Activated CD8-positive, alpha-beta T cell treated with anti-CD3 and anti-CD28 coated beads, Interleukin-2, amount 10 ng/mL, durations not matched to agents 7 days and 5 days (primary cell): ENCODE measurements at places on chromosomes 3 and 15.

DNA sequence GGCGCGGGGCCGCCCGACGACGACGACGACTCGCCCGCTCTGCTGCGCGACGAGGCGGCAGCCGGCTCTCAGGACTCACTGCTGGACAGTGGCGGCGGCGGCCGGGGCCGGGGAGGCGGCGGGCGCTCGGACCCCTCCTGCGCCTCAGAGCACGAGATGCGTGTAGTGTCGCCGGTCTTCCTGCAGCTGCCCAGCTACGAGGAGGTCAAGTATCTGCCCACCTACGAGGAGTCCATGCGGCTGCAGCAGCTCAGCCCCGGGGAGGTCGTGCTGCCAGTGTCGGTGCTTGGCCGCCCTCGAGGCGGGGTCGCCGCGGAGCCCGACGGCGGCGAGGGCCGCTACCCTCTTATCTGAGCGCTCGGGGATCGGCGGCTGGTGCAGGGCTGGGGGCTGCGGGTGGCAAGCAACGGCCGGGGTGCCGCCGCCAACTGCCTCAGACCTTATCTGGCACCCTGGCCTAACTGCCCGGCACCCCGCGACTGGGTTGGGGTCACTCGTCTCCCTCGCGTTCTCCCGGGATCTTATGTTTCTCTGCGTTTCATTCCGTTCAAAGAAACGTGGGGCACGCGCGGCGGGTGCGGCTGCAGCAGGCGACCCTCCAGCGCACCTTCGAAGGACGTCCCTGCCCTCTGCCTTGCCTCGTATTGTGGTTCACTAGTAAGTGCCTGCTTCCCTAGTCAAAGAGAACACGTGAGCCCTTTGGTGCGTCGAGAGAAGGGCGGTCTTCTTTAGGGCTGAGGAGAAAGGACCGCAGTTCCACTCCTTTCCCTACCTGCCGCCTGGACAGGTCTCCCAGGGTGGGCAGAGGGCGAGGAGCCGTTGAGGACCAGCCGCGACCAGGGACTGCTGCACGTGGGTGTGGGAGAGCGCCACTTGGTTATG, 1.0 kb downstream of the C3orf80 start:
- H3K27me3 ChIP-seq: peaks cover 53% of the 10 kb centered on the region
- no peaks in the 10 kb centered on the region for H3K36me3 ChIP-seq

DNA sequence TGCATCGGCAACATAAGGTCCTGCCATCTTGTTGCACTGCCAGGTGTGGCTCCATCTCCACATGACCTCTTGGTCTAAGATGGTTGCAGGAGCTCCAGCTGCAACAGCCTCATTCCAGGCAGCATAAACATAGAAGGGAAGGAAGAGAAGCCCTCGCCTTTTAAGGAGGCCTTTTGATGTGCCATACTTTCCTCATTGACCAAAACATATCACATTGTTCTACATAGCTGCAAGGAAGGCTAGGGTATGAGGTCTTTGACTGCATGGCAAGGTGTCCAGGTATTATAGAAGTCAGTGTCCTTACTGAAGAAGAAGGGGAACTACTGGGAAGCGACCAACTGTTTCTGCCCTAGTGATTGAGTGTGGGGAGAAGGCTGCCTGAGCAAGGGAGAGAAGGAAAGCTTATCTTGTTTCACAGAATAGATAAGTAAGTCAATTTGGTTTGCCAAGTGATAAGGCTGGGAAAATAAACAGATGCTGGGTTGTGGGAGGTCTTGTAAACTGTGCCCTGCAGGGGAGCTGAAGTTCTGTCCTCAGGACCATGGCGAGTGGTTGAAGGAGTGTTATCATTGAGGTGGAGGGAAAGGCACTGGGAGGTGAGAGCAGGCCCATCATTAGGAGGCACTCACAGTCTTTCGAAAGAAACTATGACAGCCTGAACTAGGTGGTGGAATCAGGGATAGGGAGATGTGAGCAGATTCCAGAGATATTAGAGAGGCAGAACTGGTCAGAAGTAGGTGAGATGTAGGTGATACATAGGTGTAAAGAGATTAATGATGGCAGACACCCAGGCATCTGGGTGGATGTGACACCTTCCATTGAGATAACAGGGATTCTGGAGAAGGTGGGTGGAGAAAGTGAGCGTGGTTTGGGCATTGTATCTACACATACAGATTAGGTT, 93.8 kb upstream of the IGF1R start:
- no peak overlapping the region for H3K27ac ChIP-seq
- no peak overlapping the region for H3K4me3 ChIP-seq
- no peaks in the 10 kb centered on the region for H3K36me3 ChIP-seq
- H3K27me3 ChIP-seq: peaks cover 13% of the 10 kb centered on the region
- H3K4me1 ChIP-seq: no peaks in the 10 kb centered on the region

DNA sequence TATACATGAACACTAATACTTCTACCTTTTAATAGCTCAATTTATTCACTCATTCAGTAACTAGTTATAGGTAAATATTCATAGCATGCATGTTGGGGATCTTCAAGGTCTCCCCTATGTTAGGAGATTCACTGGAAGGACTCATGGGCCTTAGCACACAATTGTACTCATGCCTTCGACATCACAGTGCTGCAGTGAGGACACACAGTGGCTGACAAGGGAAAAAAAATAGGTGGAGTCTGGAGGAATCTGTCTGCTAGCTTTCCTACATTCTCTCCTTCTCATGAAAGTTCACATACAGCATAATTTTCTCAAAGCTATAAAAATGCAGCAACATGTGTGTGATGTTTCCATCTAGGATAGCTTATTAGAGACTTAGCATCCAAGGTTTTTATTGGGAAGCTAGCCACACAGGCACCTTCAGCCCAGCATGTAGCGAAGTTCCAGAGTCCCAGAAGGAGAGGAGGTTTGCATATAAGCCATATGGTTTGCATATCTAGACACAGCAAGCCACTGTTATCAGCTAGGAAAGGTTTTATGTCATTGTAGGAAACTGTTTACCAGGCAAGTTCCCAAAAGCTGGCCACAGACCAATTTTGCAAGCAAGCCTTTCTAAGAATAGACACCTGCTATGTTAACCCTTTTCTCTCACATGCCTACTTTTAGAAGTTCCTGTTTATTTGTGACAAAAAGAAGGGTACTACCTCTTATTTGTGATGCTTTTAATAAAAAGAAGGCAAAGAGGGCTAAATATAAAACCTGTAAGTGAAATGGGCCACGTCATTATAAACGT, 46.4 kb downstream of the MORC1 start:
- no peak overlapping the region for H3K4me3 ChIP-seq
- peaks cover 27% of the 10 kb centered on the region for H3K27me3 ChIP-seq
- no peak for DNase-seq
- no peaks in the 10 kb centered on the region for H3K36me3 ChIP-seq
- H3K27ac ChIP-seq: no peak overlapping the region

DNA sequence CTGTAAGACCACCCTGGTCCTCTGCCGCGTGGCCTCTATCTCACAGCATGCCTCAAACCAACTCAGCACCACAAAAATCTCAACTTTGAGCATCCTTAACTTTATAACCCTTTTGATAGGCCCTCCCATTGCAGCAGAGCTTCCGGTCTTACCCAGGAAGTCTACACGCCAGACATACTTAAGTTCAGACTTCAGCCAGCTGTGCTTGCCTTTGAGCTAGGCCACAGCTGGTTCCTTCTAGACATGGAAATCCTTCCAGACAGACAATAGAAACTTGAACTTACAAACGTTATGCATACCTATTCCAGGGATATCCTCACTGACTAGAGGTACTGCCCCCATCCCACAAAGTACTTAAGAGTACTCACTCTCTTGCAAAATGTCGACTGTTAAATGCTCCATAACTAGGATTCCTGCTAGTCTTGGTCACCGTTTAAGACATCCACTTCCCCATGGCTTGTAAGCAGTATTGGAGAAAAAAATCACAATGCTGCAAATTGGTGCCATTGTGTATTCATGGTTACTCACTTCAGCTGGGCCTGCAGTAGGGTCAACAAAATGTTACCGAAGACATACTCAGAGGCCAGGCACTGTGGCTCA, 183.5 kb downstream of the TBL1XR1 start:
- H3K36me3 ChIP-seq: peaks cover 8% of the 10 kb centered on the region
- H3K27me3 ChIP-seq: no peaks in the 10 kb centered on the region
- H3K4me3 ChIP-seq: no peak overlapping the region

DNA sequence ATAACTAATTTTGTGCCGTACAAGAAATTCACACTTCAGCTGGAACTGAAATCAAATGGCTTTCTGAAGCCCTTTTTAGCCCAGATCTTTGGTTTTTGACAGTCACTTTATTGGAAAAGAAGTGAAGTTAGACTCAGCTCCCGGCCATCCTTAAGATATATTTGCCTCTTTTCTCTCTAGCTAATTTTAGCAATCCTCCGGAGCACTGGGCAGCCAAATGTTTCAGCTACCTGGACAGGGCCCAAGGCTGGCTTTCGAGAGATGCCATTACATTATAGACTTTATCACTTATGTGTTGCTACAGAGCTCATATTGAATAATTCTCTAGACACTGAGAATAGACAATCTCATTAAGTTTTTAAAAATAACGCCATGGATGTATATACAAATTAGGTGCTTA, 28.5 kb upstream of the RPL39L start:
- H3K27ac ChIP-seq: no peak overlapping the region
- H3K4me3 ChIP-seq: no peak overlapping the region
- no peak for DNase-seq
- peaks cover 8% of the 10 kb centered on the region for H3K4me1 ChIP-seq
- no peaks in the 10 kb centered on the region for H3K36me3 ChIP-seq
- H3K27me3 ChIP-seq: peaks cover 27% of the 10 kb centered on the region

GRCh38 chr3:78025916-78026315, 986.0 kb downstream of the ROBO2 start:
- H3K27me3 ChIP-seq: no peaks in the 10 kb centered on the region
- no peak overlapping the region for H3K27ac ChIP-seq
- no peak for DNase-seq

DNA sequence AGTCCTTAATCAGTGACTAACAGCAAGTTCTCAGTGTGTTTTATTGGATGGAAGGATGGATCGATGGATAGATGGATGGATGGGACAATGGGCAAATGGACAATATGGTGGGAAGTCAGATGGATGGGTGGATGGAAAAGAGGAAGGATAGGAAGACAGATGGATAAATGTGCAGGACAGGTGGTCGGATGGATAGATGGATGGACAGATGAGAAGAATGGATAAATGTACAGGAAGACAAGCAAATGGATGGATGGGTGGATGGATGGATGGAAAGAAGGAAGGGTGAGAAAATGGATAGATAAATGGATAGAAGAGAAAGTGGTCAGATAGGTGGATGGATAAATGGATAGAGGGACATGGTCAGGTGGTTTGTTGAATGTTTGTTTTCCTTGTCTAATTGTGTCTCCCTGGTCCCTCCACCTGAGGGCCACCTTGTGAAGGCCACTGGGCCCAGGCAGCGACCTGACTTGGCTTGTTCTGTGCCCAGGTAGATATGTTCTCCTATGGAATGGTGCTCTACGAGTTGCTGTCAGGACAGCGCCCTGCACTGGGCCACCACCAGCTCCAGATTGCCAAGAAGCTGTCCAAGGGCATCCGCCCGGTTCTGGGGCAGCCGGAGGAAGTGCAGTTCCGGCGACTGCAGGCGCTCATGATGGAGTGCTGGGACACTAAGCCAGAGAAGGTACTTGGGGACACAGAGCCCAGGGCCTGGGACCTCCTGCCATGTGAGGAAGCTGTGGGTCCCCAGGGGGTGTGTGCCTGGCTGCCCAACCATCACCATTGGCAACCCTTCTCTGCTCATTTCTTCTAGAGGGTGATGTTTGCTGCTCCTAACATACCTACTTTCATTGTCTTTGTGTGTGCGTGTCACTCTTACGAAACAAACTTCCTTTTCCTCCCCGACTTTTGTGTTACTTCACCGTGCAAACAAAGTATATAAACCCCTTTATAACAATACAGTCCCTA, 137.5 kb downstream of the LRRK1 start:
- H3K4me3 ChIP-seq: no peak overlapping the region
- no peaks in the 10 kb centered on the region for H3K4me1 ChIP-seq
- H3K27ac ChIP-seq: no peak overlapping the region
- no peaks in the 10 kb centered on the region for H3K36me3 ChIP-seq
- peak; percentile 12 for DNase-seq

DNA sequence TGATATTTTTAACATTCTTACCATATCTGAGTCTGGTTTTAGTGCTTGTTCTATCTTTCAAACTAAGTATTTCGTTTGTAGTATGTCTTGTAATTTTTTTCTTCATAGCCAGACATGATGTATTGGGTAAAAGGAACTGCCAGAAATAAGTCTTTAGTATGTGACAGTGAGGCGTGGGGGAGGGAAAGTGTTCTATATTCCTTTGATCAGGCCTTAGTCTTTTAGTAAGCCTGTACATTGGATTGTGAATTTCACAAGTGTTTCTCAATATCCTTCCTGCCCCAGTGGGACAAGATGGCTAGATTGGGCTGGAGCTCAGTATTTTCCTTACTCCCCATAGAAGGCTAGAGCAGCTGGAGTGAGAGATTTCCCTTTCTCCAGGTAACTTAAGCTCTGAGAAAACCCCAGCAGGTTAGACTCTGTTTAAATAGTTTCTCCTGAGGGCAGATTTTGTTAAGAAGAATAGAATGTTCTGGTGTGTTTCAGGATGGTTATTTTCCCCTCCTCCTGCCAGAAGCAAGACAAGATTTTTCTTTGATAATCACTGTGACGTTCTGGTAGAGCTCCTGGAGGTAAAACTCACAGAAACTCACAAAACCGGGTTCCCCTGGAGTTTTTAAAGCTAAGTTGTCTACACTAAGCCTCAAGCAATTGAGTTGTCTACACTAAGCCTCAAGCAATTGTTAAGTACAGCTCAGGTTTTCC, 140.7 kb upstream of the ARPP21 start:
- no peaks in the 10 kb centered on the region for H3K27me3 ChIP-seq
- H3K27ac ChIP-seq: no peak overlapping the region
- no peak overlapping the region for H3K4me3 ChIP-seq
- no peaks in the 10 kb centered on the region for H3K36me3 ChIP-seq
- DNase-seq: no peak
- H3K4me1 ChIP-seq: no peaks in the 10 kb centered on the region

GRCh38 chr3:182046166-182046764, 334.5 kb downstream of the SOX2 start:
- H3K27me3 ChIP-seq: no peaks in the 10 kb centered on the region
- DNase-seq: no peak
- no peaks in the 10 kb centered on the region for H3K36me3 ChIP-seq
- no peak overlapping the region for H3K4me3 ChIP-seq
- H3K4me1 ChIP-seq: no peaks in the 10 kb centered on the region
- H3K27ac ChIP-seq: no peak overlapping the region

GRCh38 chr3:40689837-40690236, 165.1 kb downstream of the ZNF621 start:
- no peaks in the 10 kb centered on the region for H3K36me3 ChIP-seq
- no peak overlapping the region for H3K27ac ChIP-seq
- no peaks in the 10 kb centered on the region for H3K4me1 ChIP-seq
- peaks cover 19% of the 10 kb centered on the region for H3K27me3 ChIP-seq
- H3K4me3 ChIP-seq: no peak overlapping the region
- DNase-seq: no peak
